ENCODE measurements at places on chromosomes 13 and 19. TPM values are rescaled to one million over a fixed set of nuclear protein-coding genes. Genes with fewer than 3 reads are reported as not detected.

Gene ZNF610
- 4.0 TPM for polyA plus RNA-seq

Gene MCEMP1
- polyA plus RNA-seq: 0.10 TPM

Gene SCN1B
- polyA plus RNA-seq: 4.5 TPM

Gene ZSCAN4
- not detected for polyA plus RNA-seq

Gene KIR2DL1
- polyA plus RNA-seq: not detected

Gene IRGC
- polyA plus RNA-seq: not detected

Gene NKPD1
- polyA plus RNA-seq: 0.19 TPM

Gene ZNF30
- 2.7 TPM for polyA plus RNA-seq

Gene FUT2
- polyA plus RNA-seq: 0.90 TPM

Gene CBLC
- polyA plus RNA-seq: not detected

Gene DMKN
- 1.6 TPM for polyA plus RNA-seq

Gene FGF14
- 0.32 TPM for polyA plus RNA-seq

Gene ATP4A
- polyA plus RNA-seq: not detected

Gene NOTCH3
- 124 TPM for polyA plus RNA-seq

Gene TTC9B
- polyA plus RNA-seq: not detected

Gene NFIC
- 36.6 TPM for polyA plus RNA-seq

Gene ACTMAP
- polyA plus RNA-seq: 10.7 TPM

Gene ZNF850
- polyA plus RNA-seq: 0.89 TPM

Gene ZNF787
- 24.8 TPM for polyA plus RNA-seq

Gene PALM
- polyA plus RNA-seq: 42.9 TPM

Gene SLC10A2
- polyA plus RNA-seq: not detected

Gene TMEM150B
- 0.99 TPM for polyA plus RNA-seq

Gene DAND5
- 0.08 TPM for polyA plus RNA-seq

Gene CLIP3
- polyA plus RNA-seq: 18.3 TPM

Gene CD33
- polyA plus RNA-seq: 2.1 TPM

Gene TMIGD2
- polyA plus RNA-seq: 0.38 TPM

Gene PLVAP
- 37.0 TPM for polyA plus RNA-seq

Gene ZNF296
- 0.75 TPM for polyA plus RNA-seq

Gene KRTDAP
- not detected for polyA plus RNA-seq

Gene LILRB4
- 1.2 TPM for polyA plus RNA-seq

All from muscle of back (tissue), 13 donors.